ENCODE measurements at places on chromosomes 2 and 18.

DNA sequence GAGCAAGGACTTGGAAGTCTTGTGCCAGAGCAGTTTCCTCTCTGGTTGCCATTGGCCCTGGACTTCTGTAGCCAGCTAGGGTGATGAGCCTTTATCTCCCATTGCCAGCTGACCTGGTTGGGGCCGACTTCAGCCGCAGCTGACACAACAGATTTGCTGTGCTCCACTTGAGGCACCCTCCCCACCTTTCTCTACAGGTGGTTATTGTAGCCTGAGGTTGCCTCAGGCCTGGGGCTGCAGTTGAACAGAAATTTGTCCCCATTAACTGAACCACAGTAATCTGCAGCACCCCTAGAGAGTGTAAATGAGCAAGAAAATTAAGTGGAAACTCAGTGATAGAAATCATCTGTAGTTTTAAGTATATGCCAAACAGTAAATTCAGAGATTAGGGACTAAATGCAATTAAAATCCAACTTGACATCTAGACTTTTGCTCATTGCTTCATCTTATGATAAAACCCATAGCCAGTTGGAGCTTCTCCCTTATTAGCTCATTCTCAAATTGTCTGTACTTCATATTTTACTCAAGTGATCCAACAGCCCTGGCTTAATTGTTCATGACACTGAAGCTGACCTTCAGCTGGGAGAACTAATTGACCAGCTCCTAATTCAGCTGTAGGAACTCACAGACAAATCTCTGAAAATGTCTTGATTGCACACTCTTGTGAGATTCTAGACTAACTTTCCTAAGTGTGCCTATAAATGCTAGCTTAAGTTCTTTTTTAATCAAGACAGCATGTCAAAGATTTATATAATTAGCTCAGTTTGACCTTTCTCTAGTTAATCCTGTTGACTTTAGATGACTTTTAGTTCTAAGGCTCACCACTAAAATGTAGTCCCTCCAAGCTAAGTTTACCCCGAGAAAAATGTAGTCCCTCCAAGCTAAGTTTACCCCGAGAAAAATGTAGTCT lies 48.9 kb downstream of the COPS8 start:
- DNase-seq, result no peak

DNA sequence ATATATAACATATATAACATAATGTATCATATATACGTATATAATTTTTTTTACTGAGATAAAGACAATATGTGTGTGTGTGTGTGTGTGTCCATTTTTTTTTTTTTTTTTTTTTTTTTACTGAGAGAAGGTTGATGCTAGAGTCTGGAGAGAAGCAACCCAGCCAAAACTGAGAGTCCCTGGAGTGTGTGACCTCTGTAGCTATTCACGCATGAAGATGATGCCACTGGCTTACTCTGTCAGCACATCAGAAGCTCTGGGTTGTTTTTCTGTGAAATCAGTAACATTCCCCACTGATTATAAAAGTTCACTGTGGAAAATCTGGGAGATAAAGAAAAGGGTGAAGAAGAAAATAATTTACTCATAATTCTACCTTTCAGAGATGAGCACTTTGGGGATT lies 27.2 kb downstream of the CCDC195 start:
- no peak for DNase-seq

DNA sequence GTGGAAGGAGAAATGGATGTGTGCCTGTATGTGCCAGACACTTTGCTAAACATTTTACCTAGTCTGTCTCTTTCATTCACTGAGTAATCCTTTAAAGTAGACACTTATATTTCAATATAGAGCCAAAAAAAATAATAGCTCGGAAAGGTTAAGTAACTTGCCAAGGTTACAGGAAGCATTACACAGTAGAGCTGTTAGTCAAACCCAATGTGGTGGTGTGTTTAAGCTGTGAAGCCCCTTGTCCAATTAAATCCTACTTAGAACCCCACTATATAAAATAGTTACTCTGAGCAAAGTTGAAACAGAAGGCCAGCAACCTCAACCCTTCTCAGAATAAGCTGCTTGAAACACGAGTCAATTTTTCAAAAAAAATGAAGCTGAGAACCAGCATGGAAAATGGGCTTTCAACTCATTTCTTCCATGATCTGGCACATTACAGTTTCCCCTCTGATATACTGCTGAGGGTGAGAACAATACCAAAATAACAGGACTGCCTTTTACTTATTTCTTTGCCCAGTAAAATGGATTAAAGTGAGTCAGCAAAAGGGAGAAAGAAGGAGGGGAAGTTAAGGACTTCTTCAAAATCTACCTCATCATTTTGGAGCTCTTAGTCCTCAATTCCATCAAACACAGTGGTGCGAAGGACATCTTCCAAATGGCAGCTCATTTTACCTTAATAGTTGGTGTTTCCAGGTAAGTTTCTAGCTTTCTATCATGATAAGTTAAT lies 7.9 kb downstream of the RDH14 start:
- DNase-seq, result no peak

DNA sequence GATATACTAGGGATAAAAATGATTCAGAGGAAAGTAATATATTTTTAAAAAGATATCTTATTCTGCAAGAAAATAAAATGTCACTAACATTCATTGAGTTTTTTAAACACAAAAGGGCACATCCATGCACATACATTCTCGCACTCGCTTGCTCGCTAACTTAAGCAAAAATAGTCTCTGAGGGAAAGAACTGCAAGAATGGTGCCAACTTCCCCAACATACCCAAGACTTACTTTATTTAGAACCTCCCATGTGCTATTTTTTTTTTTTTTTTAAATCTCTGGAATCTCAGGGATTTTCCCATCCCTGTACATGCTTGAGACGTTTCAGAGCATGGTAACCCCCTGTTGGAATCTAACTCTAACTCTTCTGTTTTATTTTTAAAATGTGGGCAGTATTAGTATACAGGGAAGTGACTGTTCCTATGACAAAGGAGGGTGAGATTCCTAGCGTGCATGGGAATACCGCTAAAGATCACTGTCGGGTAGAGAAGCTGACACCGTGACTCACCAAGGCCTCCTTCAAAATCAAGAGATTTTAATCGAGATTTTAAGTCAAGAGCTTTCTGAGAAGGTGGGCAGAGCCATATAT lies 187.9 kb upstream of the ZEB2 start:
- no peak for DNase-seq

- no peak for DNase-seq
Observed at GRCh38 chr2:206984206-206984605, 44.9 kb downstream of the CPO start.

Measured in femur (tissue), 1 donor.